ENCODE measurements at places on chromosomes 3 and 15.

GRCh38 chr3:121895736-121896135, 1.5 kb downstream of the SLC15A2 start:
- no peak for DNase-seq

DNA sequence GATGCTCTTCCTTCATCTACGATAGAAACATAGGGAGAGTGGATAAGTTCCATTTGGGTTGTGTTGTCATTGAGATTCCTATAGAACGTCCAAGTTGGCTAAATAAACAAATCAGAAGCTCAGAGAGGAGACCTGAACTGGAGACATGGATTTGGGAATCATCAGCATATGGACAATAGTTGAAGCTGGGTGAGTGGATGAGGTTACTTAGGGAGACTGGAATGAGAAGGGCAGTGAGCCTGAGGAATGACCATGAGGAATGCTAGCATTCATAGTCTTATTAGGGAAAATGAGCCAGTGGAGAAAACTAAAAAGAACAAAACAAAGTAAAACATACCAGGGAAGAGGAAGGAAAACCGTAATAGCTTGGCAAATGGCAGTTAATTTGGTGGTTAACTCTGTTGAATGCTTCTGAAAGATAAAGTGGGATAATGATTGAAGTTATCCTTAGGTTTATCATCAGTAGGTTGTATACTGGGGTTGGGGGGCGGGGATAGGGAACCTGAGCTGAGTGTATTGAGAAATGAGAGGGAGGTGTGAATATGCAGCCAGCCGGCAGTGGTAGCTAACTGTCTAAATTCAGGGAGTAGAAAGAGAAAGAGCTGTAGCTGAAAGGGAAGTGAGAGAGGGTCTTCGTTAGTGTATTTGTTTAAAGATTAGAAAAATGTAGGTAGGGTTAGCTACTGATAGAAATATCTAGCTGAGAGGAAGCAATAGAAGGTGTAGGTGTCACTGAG, 74.6 kb downstream of the ARHGEF26 start:
- DNase-seq: no peak

GRCh38 chr3:183635107-183635430, 354 bp upstream of the KLHL24 start:
- DNase-seq: no peak

DNA sequence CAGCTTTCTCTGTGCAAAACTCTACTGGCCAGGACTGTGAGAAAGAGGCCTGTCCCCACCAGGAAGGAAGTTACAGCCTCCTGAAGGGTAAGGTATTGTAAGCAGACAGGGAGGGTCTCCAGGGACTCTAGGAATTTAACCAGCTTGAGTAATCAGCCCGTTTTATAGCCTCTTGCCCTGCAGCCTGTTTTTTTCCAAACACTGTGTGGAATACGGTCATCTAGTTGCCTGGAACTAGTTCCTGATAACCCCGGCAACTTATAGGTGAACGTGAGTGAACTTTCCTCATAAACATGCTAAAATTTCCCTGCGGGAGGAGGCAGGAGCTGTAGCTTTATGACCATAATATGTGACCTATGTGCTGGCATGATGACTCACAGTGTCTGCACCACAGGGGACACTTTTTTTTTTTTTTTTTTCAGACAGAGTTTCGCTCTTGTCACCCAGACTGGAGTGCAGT, 60.1 kb upstream of the DAZL start:
- DNase-seq: no peak

DNA sequence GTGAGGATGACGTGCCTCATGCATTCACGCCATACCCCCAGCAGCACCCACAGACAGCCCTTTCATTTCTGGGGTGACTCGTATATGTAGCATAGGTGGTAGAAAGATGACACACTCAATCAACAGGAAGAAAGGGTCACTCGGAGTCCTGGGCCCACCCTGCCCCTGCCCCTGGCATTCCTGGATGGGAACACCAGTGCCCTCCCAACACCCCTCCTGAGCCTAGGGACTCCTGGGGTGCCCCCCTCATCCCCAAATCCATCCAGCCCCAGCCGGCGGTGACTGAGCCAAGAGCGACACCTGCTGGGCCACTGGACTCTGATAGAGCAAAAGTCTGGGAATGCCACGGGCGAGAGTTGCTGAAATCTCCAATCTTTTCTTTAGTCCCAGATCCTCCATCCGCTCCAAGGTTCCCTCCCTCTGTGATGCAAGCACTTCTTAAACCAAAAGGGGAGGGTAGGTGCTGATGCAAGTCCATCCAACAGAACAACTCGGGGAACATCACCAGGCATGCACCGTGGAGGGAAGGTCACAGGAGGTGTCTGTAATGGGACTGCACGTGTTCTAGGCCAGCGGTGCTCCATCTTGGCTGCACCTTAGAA, 31.1 kb downstream of the ACAN start:
- DNase-seq: peak; percentile 73

DNA sequence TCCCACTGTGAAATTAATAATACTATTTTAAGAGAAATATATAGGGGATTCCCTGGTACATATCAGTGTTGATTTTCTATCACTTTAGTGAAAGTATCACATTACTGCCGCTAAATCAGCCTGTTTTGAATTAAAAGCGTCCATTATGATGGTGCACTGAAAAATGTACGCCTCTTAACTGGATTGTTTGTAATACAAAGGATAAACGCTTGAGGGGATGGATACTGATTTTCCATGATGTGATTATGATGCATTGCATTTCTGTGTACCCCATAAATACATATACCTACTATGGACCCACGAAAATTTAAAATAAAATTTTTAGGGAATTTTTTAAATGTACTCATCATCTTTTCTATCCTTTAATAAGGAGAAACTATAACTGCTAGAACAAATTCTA, 478.6 kb downstream of the MAGI1 start:
- no peak for DNase-seq

- DNase-seq: no peak
Observed at GRCh38 chr3:30668051-30668609, 61.7 kb downstream of the TGFBR2 start.

GRCh38 chr15:36347272-36347858, 232.1 kb upstream of the CDIN1 start:
- no peak for DNase-seq

- peak; percentile 64 for DNase-seq
Observed at GRCh38 chr3:144643771-144644198, 672.2 kb downstream of the DIPK2A start.

DNA sequence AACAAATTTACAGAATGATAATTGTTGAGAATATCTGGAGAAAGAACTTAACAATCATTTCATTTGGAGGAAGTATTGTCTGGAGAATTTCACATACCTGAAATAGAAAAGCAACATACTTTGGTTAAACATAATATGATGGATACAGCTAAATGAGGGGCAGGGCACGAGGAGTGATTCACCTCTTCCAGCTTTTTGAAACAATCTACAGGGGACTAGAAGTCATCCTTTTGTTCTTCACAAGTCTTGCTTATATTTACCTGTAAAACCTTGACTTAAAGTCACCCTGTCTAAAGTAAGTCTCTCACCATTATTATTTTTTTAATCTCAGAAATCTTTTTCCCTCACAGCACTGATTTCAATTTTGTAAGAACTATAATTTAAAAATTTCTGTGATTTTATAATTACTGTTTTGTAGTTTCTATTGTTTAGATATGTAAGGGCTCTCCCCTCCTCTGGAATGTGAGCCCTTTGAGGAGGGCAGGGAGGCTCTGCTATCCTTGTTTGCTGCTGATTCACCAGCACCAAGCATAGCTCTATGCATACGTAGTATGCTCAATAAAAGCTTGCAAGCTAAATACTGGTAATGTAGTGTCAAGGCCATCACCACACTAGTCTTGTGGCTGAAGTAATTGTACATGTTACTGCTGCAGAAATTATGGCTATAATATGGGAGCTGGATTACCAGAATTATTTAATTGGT, 193.9 kb upstream of the THRB start:
- DNase-seq: no peak

DNA sequence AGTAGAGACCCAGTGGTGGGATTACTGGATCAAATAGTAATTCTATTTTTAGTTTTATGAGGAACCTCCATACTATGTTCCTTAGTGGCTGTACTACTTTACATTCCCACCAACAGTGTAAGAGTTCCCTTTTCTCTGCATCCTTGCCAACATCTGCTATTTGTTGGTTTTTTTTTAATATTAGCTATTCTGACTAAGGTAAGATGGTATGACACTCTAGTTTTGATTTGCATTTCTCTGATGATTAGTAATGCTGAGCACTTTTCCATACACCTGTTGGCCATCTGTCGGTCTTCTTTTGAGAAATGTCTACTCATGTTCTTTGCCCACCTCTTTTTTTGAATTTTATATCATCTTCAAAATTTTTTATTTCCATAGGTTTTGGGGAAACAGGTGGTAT, 34.2 kb upstream of the RAP2B start:
- DNase-seq: no peak

GRCh38 chr3:24100696-24101402, 155.8 kb downstream of the NR1D2 start:
- no peak for DNase-seq

DNA sequence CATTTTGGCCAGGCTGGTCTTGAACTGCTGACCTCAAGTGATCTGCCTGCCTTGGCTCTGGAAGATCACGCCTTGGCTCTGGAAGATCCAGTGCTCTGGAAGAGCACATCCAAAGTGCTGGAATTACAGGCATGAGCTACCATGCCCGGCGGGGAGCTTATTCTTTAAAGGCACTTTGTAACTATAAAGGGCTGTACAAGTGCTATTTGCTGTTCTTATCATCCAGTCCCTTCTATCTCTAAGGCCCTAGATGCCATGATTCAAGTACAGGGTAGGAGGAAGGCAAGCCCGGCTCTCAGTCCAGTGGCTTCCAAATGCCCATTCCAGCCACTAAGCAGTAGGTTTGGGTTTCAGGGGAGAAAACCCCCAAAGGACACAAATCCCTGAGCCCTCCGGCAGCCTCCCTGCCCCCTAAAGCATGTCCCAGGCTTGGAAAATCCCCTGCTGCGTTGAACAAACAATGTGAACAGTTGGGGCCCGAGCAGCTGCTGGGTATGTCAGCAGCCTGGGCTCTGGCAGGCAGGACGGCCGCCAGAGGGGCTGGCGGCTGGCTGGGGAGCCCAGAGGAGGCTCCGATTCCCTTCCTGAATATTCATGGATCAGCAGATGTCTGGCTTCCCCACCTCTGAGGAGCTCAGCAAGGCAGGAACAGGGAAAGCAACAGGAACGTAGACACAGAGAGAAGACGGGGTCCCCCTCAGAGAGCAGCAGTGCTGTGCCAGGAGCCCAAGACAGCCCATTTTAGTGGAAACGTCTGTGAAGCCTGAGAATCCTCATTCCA, 7.7 kb downstream of the IGDCC4 start:
- DNase-seq: peak; percentile 80

Data from left forelimb (tissue), 1 donor.